ENCODE measurements at places on chromosomes 3 and 15.
A peak's percentile ranks its signal among the peaks of the same experiment; 100 is the strongest.

DNA sequence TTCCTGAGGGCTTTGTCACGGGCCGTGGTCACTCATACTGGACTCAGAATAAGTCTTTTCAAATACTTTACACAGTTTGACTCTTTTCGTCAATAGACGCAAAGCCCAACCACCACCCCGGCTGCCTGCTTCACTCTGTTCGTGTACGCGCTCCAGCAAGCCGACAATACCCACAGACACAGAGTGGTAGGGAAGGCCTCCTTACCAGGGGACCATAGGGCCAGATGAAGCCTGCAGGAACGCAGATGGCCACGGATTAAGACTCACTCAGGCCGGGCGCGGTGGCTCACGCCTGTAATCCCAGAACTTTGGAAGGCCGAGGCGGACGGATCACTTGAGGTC is 29.7 kb downstream of the EFCAB12 start:
- no peak for DNase-seq

GRCh38 chr15:81268881-81269601 is 54.9 kb downstream of the STARD5 start:
- DNase-seq, result no peak

GRCh38 chr3:157113832-157114505 is 46.0 kb downstream of the CCNL1 start:
- no peak for DNase-seq

GRCh38 chr3:11924518-11924917 is 77.8 kb upstream of the TAMM41 start:
- no peak for DNase-seq

DNA sequence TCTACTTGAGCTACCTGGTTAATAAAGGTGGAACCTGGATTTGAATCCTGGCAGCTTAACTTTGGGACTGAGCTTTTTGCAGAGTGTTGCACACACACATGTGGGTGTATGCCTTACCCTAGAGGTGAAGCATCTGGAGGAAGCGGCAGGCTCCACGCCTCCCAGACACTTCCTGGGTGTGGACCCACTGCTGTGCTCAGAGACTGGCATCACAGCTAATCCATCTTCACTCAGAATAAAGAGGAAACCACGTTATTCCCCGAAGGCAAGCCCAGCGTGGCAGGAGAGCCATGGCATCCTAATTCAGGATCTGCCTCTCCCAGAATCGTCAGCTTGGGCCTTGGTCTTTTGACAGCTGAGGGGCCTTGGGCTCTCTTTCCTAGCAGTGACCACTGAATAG is 25.5 kb downstream of the CCDC13 start:
- peak; percentile 8 for DNase-seq

DNA sequence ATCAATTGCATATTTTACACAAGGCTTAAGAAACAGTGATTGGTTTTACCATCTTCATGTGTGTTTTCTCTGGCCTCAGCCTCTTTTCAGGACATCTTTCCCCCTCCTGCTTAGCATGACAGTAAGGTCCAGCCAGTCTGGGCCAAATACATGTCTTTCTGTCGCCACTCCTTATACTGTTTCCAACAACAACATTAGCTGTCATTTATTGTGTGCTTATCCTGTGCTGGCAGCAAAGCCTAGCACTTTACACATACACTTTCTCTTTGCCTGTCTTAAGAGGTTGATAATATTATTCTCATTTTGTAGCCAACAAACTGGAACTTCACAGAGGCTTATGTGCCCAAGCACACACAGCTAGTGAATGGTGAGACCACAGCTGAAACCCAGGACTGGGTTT is 37.8 kb downstream of the B3GALNT1 start:
- no peak for DNase-seq

Data from stimulated activated CD4-positive, alpha-beta T cell treated with anti-CD3 and anti-CD28 coated beads, Interleukin-4, amount 100 ng/mL, for 48 hours (primary cell).